Erythroblast (primary cell): ENCODE measurements at places on chromosomes 1 and 21.

DNA sequence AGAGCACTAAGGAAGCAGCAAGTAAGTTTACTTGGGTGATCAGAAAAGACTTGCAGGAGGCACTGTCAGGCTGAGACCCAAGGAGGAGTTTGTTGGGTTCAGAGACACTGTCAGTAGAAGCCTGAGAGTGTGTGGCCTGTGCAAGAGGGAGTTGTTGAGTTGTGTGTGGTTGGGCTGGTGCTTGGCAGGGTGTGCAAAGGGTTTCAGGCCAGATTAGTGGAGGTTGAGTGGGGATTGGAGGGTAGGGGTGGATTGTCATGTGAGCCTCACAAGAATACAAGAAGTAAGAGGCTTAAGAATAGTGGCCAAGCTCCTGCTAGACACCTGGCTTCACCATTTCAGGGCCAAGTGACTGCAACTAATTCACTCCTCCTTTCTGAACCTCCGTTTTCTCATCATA, 8.9 kb upstream of the KIF21B start:
- DNase-seq = no peak

DNA sequence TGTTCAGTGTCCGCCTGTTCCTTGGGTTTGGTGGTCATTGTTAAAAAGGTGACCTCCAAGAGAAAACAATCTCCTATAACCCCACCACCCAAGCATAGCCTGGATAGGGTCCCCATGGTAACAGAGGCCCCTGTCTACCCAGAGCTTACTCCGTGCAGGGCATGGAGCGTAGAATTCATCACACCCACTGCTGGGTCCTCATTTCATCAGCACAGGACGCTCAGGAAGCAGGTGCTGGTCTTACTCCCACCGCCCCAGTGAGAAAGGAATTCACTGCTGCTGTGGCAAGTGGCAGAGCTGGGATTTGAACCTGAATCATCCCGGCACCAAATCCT, 37.0 kb downstream of the ARHGEF10L start:
- DNase-seq = no peak

DNA sequence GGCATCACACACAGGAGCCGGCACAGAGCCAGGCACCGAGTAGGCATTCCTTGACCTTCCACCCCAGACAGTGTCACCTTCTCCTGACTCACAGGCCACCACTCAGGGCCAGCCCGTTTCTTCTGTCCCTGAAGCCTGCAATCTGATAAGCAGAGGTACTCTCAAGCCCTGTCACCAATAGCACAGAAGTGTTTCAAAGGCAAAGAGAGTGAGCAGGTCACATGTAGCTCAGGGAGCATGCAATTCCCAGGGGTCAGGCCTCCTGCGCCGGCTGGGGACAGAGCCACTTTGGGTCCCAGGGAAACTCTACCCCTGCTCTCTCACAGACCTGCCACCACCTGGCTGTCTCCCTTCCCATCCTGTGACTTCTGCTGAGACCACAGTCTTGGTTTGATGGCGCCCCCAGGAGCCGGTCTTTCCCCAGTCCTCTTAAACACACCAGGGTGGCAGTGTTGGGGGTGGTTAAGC, 13.2 kb downstream of the CAPN9 start:
- no peak for DNase-seq

DNA sequence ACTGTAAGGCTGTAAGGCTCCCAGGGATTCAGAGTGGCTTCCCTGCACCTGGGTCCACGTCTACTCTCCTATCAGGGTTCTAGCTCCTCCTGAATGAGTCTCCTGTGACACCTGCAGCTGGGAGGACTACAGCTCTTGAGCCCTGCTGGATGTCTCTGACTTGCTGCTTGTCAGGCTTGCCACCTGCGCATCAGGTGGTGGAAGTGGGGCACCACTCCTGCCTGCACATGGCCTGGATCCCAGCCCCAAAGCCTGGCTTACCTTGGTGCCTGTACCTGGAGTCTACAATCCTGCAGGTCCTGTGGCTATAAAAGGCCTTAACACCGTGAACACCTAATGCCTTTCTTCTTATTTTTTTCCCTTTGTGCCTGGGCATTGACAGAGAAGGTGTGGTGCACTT, 82.2 kb downstream of the FAM78B start:
- DNase-seq = no peak

DNA sequence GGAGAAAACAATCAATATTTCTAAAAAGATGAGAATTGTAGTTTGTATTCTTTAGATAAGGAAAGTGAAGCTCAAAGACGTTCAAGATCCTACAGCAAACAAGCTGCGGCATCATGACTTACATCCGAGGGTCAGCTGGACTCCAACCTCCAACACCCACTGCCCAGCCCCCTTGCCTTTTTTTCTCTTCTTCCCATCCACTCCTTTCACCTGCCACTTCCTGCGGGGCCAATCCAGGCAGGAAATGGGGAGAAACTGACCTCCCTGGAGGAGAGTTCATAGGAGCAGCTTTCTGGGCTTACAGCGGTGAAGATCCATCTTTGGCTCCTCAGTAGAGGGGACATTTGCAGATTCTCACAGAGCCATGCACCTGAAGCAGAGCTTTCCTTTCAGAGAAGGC, 361.5 kb downstream of the PTPRU start:
- no peak for DNase-seq

DNA sequence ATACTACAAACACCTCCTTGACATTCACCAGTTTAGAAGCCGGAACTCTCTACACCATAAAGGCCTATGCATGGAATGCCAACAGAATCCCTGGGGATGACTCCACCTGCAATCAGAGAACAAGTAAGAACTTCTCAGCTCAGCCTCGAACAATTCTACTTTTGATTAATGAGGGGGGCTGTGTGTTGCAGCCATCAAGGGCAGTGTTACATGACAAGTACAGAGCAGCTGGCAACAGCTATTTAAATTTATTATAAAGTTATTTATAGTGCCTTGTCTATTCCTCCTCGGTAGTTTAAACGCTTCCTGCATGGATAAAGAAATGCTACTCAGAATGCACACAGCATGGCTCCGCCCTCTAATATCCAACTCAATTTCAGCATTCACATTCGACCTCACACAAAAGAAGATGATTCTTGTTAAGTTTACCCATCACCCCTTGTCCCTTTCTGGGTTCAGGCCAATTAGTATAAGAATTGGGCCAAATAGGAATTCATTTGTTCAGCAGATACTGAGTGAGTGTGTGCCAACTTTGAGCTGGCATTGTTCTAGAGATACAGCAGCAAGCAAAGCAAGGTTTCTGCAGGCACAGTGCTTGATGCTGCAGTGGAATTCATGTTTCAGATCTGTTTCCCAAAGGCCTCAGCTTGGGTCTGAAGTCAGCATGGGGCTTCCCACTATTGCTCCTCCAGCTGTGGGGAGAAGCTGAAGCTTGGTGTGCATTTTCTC, 6.4 kb downstream of the FNDC7 start:
- DNase-seq = no peak

DNA sequence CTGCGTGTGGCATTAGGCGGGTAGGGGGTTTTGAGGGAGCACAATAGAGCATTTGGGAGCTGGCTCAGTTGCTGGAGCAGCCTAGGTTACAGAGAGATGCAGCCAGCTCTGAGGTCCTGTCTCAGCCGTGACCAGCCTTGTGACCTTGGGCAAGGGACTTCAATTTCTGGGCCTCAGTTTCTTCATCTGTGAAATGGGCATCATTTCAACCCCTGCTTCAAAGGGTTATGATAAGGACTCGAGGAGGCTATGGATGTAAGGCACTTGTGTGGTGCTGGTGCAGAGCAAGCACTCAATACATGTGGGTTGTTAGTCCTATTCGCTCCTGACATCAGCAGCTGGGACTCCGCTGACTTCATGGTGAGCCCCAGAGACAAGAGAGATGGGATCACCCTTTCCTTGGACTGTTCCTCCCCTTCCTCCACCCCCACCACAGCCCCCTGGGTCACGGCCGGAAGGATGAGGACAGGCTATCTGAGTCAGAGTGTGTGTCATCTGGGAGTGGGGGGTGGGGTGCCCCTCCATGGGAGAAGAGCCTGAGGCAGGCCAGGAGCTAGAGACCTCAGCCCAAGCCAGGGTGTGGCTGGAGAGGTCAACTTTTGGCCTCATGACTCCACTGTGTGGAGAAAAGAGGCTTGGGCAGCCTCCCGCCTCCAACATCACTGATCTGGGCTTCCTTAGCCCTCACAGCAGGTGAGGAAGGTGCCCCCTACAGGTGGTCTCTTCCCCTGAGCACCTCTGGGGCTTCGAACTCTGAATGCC, 71.4 kb upstream of the ZBTB40 start:
- no peak for DNase-seq

- no peak for DNase-seq
Observed at GRCh38 chr1:75579046-75579445, 31.9 kb downstream of the SLC44A5 start.

GRCh38 chr1:170578359-170578758, 46.4 kb downstream of the GORAB start:
- DNase-seq = no peak

GRCh38 chr1:105830571-105831146, 1225.8 kb upstream of the PRMT6 start:
- no peak for DNase-seq
